CD4-positive, alpha-beta memory T cell (primary cell): ENCODE measurements at places on chromosomes 6 and 20. TPM values are rescaled to one million over a fixed set of nuclear protein-coding genes. Genes with fewer than 3 reads are reported as not detected.

- no peaks in the 10 kb centered on the region for H3K27me3 ChIP-seq
- DNase-seq: no peak
- no peaks in the 10 kb centered on the region for H3K4me1 ChIP-seq
Measured at GRCh38 chr6:116424001-116424400, 37.2 kb upstream of the CALHM6 start.

GRCh38 chr6:1416820-1417219 is 27.4 kb downstream of the FOXF2 start:
- no peak overlapping the region for H3K4me3 ChIP-seq
- no peaks in the 10 kb centered on the region for H3K27me3 ChIP-seq
- H3K27ac ChIP-seq: no peak overlapping the region
- DNase-seq: no peak

DNA sequence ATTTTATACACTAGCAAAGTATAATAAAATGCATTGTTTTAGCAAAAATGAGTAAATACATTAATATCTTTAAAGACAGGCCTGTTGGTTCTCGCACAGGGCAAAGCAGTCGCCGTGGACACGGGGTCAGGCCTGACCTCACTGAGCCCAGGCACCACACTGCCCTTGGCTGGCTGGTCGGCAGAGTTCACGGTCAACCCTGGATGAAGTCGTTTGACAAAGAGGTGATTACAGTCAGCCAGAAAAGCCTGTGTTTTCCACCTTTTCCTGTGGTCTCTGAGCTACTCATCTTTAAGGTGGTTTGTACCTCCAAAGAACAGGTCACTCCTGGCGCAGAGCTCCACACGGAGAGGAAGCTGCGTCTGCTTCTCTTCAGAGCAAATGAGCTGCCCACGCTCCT is 191.5 kb downstream of the DLL1 start:
- no peaks in the 10 kb centered on the region for H3K36me3 ChIP-seq
- no peak overlapping the region for H3K27ac ChIP-seq
- no peak for DNase-seq
- no peak overlapping the region for H3K4me3 ChIP-seq

- no peaks in the 10 kb centered on the region for H3K36me3 ChIP-seq
- DNase-seq: peak; percentile 15
- H3K4me1 ChIP-seq: peaks cover 17% of the 10 kb centered on the region
- peak overlapping the region; percentile 64 for H3K4me3 ChIP-seq
Measured at GRCh38 chr6:26155061-26155930, 68.1 kb downstream of the HFE start.

DNA sequence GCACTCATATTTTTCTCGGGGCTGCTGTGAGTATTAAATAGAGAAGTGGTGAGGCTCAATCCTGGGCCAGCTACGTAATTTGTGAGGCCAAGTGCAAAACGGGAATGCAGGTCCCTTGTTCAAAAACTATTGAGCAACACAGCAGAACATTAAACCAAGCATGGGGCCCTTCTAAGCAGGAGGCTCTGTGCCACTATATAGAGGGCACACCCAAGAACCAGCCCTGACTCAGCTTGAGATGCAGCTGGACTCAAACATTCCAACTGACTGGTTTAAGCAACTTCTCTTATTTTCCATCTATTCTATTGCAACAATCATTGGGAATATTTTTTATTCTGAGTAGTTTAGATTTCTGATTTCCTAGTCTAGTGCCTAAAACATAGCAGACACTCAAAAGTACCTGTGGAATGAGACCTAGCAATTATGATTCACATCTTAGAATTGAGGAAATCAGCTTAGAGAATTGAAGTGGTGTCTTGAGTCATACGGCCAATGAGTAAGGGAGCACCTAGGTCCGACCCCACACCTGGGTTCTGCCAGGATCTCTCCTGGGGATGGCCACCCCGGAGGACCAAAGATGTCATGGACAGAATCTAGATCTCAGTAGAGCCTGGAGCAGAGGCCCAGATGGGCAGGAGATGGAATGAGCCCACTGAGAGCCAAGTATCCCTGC is 1.3 kb downstream of the SIRPB2 start:
- no peak overlapping the region for H3K27ac ChIP-seq
- H3K36me3 ChIP-seq: no peaks in the 10 kb centered on the region
- H3K4me3 ChIP-seq: no peak overlapping the region
- no peak for DNase-seq
- no peaks in the 10 kb centered on the region for H3K4me1 ChIP-seq

DNA sequence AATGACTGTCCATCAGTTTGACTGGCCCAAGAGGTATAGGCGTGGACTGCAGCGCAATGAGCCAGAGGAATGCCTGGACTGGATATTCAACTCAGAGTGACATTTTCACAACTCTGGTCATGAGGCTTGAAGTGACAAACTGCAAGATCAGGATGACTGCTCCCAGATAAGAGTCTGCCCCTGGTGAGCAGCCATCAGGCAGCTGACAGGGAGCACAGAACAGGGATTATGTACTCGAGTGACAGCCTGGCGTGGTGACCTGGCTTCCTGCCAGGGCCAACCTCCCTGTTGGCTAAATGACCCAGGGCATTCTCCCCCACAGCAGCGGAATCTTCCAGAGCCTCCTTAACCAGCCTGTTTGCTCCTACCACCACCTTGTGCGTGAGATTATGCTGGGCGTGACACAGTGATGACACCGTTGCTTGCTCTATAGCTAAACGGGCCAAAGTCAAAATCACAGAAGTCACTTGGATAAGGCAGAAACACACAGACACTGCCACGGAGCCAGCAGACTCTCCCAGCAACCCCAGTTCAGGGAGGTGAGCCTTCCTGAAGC is 209.1 kb upstream of the JARID2 start:
- no peak overlapping the region for H3K27ac ChIP-seq
- H3K4me3 ChIP-seq: no peak overlapping the region
- DNase-seq: no peak
- H3K27me3 ChIP-seq: no peaks in the 10 kb centered on the region

DNA sequence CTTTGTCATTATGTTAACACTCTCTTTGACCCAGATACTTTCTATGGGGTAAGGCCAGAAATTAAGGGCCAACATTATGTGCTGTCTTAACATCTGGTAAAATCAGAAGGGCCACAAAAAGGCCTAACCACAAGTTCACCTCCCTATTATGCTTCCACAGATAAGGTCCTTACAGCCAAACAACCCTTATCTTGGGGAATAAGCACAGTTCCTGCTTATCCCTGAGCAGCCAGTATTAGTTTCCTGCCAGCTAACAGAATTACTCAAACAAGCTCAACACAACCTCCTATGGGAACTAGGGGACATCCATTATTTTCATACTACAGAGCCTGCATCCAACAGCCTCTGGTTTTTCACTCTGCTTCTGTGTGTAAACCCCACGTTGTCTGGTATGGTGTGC is 724.8 kb downstream of the HACE1 start:
- H3K4me1 ChIP-seq: no peaks in the 10 kb centered on the region
- H3K27ac ChIP-seq: no peak overlapping the region
- H3K36me3 ChIP-seq: no peaks in the 10 kb centered on the region
- H3K4me3 ChIP-seq: no peak overlapping the region
- no peak for DNase-seq
- no peaks in the 10 kb centered on the region for H3K27me3 ChIP-seq

DNA sequence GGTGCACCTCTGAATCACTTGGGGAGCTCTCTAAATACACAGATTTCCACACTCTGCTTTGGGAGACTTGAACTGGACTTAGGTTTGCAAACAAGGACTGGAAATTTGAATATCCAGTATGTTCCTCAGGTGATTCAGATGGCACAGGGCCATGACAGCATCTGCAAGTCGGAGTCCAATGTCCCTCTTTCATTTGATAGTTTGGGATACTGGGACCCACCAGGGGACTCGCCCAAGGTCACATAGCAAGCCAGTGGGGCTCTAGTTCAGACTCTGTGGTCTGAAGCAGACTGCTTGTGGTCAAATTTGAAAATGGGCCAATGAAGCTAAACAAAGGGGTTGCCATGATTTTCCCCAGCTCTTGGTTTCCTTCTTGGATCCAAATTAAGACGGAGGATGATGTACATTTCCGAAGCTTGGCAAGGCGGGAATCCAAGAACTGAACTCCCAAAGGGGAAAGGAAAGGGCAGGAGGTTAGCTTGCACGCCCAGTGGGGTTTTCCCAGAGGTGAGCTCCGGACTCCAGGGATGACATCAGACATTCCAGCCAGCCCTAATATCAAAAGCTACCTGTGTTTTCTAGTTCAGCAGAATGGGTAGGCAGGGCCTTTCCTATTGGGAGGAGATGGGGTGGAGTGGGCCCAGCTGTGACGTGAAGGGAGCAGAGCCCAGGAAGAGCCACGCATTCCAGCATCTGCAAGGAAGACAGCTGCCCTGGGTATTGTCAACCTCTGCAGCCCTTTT is 3.4 kb upstream of the SYS1 start:
- H3K27me3 ChIP-seq: no peaks in the 10 kb centered on the region
- no peak overlapping the region for H3K4me3 ChIP-seq
- no peaks in the 10 kb centered on the region for H3K36me3 ChIP-seq
- H3K4me1 ChIP-seq: peaks cover 40% of the 10 kb centered on the region
- DNase-seq: no peak

- H3K36me3 ChIP-seq: no peaks in the 10 kb centered on the region
- no peak for DNase-seq
Measured at GRCh38 chr6:89993411-89993810, 99.1 kb downstream of the GJA10 start.

DNA sequence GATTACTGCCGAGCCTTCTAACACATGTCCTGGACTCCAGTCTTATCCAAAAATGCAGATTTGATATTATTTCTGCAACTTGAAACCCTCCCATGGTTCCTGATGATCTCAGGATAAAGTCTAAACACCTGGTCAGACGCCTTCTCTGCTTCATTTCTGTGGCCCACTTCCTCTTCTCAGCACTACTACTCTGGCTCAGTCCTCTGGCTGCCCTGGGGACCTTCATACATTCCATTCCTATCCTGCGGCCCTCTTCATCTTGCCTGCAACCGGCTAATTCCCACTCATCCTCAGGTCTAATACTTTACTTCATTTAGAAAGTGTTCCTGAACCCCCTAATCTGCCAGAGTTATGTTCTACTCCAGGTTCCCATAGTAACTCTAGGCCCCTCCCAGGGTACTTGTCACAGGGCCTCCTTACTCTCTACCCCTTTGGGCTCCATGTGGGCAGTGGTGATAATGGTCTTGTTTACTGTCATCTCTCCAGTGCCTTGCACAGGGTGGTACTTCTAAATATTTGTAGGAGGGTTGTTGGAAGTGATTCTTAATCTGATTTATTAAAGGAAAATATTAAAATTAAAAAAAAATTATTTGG is 18.9 kb downstream of the MAN1A1 start:
- H3K36me3 ChIP-seq: peaks cover 3% of the 10 kb centered on the region
- H3K4me3 ChIP-seq: no peak overlapping the region
- H3K27me3 ChIP-seq: no peaks in the 10 kb centered on the region
- H3K4me1 ChIP-seq: peaks cover 5% of the 10 kb centered on the region

GRCh38 chr6:38114976-38115625 is 295.6 kb downstream of the ZFAND3 start:
- no peak overlapping the region for H3K4me3 ChIP-seq
- no peaks in the 10 kb centered on the region for H3K4me1 ChIP-seq
- DNase-seq: no peak
- H3K36me3 ChIP-seq: peaks cover 6% of the 10 kb centered on the region
- H3K27me3 ChIP-seq: no peaks in the 10 kb centered on the region
- H3K27ac ChIP-seq: no peak overlapping the region

DNA sequence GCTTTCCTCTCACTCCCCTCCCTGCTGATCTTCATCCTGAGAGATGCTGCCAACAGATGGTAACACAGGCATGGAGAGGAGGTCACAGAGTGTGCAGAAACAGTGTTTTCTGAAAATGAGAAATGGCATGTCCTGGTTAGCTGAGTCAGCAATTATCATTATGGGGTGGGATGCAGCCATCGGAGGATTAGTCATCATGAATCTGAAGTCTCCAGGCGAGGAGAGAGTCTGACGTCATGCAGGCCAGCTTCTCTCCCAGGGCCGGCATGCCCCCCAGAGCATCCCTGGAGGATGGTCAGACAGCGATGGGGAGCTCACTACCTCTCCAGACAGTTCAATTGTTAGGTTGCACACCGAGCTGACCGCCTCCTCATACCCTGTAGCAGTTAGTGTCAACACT is 4.7 kb upstream of the GTSF1L start:
- H3K27me3 ChIP-seq: no peaks in the 10 kb centered on the region
- no peak overlapping the region for H3K4me3 ChIP-seq
- H3K27ac ChIP-seq: no peak overlapping the region
- H3K36me3 ChIP-seq: no peaks in the 10 kb centered on the region

DNA sequence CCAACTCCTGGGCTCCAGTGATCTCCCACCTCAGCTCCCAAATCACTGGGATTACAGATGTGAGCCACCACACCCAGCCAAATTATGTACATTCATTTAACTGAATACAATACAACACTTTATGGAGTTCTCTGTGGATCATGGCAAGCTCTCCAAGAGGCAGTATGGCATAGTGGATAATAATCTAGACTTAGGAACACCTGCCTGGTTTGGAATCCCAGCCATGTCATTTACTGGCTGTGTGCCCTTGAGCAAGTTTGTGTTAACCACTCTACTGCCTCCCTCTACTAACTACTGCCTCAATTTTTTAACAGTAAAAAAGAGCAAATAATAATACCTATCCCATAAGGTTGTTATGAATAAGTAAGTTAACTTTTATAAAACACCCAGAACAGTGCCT is 1.9 kb upstream of the ETV7 start:
- H3K4me1 ChIP-seq: peaks cover 26% of the 10 kb centered on the region
- H3K27ac ChIP-seq: no peak overlapping the region
- no peak overlapping the region for H3K4me3 ChIP-seq

DNA sequence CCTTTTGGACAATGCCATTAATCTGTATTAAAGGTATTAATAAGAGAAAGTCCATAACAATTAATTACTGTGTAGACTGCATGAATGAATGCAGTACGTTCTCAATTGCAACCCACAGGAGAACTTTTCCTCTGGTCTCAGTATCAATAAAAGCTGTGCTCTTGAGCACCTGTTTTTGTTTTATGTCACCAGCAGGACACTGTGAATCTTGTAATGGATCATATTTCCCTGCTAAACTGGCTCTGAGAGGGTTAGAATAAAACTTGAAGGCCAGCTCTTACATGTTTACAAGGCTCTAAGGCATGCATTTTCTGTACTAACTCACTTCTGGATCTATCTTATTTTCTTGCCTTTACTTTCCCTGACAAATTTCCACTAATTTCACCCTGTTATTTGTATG is 214.3 kb upstream of the PLN start:
- DNase-seq: no peak
- no peaks in the 10 kb centered on the region for H3K36me3 ChIP-seq
- H3K4me3 ChIP-seq: no peak overlapping the region
- no peaks in the 10 kb centered on the region for H3K4me1 ChIP-seq
- no peaks in the 10 kb centered on the region for H3K27me3 ChIP-seq

The FAM229B gene
- polyA plus RNA-seq: 3.8 TPM

The TPX2 gene
- 0.85 TPM for polyA plus RNA-seq

The MCUR1 gene
- 11.6 TPM for polyA plus RNA-seq

The ARFGAP1 gene
- polyA plus RNA-seq: 11.5 TPM

The C20orf204 gene
- polyA plus RNA-seq: not detected

The WFDC5 gene
- not detected for polyA plus RNA-seq

The MYLK4 gene
- polyA plus RNA-seq: 0.24 TPM

The MYB gene
- polyA plus RNA-seq: 0.35 TPM

The RPL7L1 gene
- 39.6 TPM for polyA plus RNA-seq
